ENCODE measurements at places on chromosomes 4 and X.

DNA sequence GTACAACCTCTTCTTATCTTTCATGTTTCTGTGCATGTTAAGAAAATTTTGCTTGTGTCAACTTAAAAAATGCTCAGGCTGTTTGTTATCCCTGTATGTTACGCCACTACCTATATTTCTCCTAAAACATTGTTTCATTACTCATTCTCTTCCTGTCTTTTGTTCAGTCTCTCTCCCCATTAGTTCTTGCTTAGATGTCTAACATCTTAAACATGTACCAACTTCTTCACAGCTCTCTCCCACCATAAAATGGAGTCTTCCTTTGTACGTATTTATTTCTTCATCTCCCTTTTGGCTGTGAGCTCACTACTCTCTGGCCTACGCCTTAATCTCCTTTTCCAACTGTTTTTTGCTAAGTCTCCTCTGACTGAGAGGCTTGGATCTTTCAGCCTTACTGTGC lies 36.4 kb downstream of the PCDH7 start:
- DNase-seq: no peak

DNA sequence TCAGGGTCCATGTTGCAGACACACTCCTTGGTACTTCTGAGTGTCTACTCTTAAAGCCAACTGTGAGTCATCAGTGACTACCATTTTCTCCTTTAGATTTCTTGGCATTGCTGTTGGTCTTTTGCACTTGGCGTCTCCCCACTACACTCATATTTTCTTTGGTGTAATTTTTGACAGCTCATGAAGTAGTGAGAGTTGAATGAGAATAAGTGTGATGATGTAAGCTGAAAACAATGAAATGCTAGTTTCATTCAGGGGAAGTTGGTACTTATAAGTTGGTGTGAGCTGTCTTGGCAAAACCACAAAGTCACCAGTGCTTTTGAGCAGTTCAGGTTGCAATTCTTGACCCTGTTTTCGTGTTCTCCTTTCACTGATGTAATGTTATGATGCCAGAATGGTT lies 142.9 kb upstream of the ARX start:
- DNase-seq: no peak

GRCh38 chrX:135543924-135544323 lies 23.5 kb downstream of the INTS6L start:
- no peak for DNase-seq

DNA sequence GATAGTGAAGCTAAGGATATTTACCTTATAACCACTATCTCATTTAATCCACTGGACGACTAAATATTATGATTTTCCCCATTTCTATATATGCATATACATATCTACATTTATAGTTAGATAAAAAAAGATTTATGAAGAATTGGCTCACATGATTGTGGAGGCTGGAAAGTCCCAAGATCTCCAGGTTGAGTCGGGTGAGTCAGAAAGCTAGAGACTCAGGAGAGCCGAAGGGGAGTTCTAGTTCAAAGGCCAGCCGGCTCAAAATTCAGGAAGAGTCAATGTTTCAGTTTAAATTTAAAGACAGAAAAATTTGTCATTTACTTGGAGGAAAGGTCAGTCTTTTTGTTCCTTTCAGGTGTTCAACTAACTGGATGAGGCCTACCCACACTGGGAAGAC lies 158.2 kb upstream of the CPEB2 start:
- no peak for DNase-seq

GRCh38 chrX:16711893-16712547 lies 449 bp downstream of the CTPS2 start:
- no peak for DNase-seq

DNA sequence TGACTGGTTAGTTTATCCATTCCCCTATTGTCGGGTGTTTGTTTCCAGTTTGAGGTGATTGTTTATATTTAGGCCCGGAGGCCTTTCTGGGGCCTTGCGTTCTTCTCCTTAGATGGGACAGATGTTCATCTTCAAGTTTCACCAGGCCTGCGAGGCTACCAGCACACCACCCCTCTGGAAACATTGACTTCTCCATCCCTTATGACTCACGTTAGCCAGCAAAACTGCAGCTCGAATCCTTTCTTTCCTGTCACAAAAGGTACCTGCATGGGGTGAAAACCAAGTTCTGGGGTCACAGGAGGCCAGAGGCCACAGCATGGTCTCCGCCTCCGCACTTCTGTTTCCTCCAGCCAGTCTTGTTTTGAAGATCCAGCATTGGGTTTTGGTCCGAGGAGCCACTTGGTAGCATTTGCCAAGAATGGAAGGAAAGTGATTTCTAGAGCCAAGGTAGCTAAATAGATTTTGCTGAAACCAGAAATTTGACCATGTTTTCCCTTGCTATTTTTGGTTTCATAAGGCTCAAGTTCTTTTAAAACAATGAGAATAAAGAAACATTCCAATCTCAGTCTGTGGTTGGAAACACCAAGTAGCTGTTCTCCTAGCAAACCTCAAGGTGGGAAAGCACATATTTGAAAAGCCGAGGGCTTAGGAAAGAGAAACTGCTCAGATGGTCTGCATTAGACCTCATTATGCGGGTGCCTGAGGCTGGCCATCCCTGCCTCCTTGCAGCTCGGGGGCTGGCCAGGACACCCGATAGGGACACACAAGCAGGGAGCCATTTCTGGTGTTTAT lies 5.6 kb downstream of the NYX start:
- no peak for DNase-seq

DNA sequence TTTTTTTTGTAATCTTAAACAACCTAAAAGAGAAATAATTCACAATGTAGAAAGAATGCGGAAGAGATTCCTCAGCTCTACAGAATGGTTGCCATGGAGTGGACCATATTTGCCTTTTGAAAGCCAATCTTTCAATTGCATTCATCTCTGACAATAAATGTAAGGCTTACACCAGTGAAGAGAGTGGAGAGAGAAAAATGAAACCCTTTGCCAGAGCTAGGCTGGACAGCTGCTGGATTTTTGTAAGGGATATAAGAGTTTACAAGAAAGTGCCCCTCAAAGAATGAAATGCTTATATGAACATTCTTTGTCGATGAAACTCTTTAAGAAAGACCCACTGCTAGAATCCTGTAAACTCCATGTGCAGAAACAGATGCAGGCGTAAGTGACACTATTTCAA lies 66.0 kb upstream of the FAT1 start:
- DNase-seq: no peak

DNA sequence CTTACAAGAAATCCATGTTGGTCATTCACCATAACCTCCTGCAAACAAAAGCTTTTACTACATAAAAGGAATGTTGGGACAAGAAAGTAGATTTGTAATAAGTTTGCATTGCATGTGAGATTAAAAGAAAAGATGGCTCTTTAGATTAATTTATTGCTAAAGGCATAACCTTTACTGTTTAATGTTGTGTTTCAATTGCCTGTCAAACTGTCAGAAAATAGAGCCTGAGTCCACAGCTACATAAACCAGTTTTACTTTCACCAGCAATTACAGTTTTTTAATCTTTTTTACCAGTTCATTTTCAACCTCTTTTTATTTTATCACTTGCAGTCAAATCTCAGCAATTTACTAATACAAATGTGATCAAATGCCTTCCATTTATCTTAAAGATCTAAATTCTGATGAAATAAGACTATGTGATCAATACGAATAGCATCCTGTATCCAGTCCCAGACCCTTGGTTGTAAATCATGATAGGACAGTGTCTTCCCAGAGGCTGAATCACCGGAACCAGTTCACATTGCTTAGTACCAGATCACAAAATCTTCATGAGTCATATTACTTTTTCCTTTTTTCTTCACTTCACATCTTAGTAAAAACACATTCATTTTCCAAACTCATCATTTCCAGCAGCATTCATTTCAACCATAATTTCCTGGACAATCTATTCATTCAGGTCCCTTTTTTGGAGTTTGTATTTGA lies 95.4 kb upstream of the FRG1 start:
- DNase-seq: no peak

DNA sequence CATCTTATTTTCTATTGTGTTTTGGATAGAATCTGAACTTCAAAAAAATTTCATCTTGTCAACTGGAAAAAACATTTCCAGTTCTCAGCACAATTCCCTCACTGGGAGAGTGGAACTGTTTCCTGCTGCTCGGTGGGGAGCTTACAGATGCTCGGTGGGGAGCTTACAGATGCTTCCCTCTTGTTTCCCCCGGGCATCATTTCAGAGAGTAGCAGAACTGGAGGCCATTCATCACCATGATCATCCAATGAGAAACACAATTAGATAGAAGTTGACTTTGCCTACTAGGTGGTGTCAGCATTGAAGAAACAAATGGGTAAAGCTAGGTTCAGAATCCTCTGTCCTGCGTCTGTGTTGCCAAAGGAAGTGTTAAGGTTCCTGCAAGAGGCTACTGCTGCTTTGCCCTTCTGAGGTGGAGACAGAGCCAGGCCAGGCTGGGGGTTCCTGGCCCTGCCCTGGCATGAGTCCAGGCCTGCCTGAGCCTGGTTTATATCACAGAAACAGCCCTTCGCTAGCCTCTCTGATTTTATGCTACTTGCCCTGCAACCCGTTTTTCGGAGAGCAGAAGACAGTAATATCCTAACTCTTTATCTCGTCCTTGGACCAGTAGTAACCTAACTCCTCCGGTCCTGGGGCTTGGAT lies 70.6 kb downstream of the TAPT1 start:
- no peak for DNase-seq

GRCh38 chrX:78945186-78945912 lies at the start of gene P2RY10:
P2RY10 (plus strand) TSS chrX:78945391; CDS start chrX:78960521, 15,130 bp downstream.
- DNase-seq: no peak

GRCh38 chr4:19592391-19592790 lies 659.3 kb upstream of the SLIT2 start:
- DNase-seq: no peak

- no peak for DNase-seq
Measured at GRCh38 chr4:4395371-4395770, 8.5 kb downstream of the NSG1 start.

GRCh38 chr4:85557016-85557901 lies 82.3 kb downstream of the ARHGAP24 start:
- no peak for DNase-seq

DNA sequence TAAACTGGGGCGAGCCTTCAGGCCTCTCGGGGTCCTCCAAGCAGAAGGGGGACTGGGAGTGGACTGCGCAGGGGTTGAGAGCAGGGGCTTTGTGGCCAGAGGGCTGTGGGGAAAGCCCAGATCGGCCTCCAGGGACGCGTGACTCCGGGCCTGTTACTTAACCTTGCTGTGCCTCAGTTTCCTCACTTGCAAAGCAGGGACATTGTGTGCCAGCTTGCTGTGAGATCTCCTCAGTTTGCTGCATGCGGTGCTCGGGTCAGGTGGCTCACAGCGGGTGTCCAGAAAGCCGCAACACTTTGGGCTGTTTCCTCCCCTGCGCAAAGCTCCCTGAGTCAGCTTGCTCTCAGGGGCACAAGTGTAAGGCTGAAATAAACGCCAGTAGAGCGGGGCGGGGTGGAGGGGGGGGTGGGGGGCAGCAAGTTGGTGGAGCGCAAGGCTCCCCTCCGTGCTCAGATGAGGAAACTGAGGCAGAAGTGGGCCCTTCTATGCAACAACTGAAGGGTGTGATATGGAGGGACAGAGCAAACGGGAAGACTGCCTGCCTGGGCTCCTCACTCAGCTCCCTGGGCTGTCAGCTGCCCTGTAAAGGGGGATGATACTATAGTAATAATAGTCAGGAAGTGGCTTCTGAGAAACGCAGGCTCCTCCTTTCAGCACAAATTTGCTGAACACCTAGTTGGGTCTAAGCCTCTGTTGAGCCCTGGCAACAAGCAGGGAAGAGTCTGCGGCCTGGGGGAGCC lies 101.0 kb downstream of the HMX1 start:
- DNase-seq: no peak

GRCh38 chr4:14716691-14717090 lies 285.6 kb upstream of the CPEB2 start:
- no peak for DNase-seq
